ENCODE measurements at places on chromosomes 2 and 18.
A peak's percentile ranks its signal among the peaks of the same experiment; 100 is the strongest.

- DNase-seq, result no peak
Observed at GRCh38 chr2:159712929-159713420, 669 bp downstream of the MARCHF7 start.

DNA sequence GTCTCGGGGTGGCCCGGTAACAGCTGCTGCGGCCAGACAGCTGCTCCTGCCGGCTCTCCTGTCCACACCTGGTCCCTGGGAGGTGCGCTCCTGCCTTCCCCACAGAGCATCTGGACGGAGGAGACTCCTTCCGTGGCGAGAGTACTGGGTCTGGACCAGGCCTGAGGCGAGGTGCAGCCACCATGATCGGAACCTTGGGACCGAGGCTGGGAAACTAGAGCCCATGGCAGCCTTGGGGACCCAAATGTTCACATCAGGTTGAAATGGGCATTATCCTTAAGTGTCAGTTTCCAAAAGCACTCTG lies 628 bp downstream of the GIGYF2 start:
- DNase-seq, result no peak

- DNase-seq, result no peak
Observed at GRCh38 chr2:69576880-69577279, 66.7 kb downstream of the AAK1 start.

- no peak for DNase-seq
Observed at GRCh38 chr2:207749873-207750272, 19.8 kb downstream of the FZD5 start.

DNA sequence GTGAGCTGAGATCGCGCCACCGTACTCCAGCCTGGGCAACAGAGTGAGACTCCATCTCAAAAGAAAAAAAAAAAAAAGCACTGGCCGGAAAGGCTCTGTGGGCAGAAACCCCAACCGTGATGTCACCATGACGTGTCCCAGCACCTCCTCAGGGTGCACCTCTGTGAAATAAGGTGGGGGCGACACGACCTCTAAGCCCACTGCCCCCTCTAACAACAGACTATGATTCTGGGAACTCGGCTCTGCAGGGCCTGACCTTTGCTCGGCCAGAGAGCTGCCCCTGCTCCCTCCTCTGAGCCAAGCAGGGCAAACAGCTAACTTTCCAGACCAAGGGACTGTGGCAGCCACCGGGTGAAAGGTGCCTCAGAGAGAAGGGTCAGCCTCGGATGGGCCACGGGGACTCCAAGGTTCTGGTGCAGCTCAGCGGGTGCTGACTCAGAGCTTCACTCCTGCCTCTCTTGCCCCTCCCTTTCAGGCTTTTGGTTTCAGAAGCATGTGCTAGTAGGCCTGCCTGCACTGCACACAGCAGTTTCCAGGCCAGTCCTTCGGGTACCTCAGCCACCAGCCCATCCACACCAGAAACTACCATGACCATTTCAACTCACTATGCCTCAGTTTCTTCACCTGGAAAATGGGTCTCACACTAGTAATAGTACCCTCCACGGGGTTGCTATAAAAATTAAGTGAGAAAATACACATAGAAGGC lies 8.0 kb downstream of the TMBIM1 start:
- DNase-seq, result peak; percentile 39

GRCh38 chr2:71545572-71546274 lies 92.4 kb downstream of the DYSF start:
- DNase-seq, result peak; percentile 41

DNA sequence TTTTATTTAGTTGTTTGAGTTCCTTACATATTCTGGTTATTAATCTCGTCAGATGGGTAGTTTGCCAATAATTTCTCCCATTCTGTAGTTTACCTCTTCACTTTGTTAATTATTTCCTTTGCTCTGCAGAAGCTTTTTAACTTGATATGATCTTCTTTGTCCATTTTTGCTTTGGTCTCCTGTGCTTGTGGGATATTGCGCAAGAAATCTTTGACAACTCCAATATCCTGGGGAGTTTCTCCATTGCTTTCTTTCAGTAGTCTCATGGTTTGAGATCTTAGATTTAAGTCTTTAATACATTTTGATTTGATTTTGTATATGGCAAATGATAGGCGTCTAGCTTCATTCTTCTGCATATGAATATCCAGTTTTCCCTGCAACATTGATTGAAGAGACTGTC lies 389.2 kb downstream of the LRP1B start:
- no peak for DNase-seq

- DNase-seq, result no peak
Observed at GRCh38 chr2:8999102-8999446, 4.4 kb downstream of the MBOAT2 start.

GRCh38 chr18:2656237-2656980 lies 883 bp downstream of the SMCHD1 start:
- peak; percentile 43 for DNase-seq

GRCh38 chr18:11310476-11311086 lies 161.2 kb upstream of the PIEZO2 start:
- no peak for DNase-seq

DNA sequence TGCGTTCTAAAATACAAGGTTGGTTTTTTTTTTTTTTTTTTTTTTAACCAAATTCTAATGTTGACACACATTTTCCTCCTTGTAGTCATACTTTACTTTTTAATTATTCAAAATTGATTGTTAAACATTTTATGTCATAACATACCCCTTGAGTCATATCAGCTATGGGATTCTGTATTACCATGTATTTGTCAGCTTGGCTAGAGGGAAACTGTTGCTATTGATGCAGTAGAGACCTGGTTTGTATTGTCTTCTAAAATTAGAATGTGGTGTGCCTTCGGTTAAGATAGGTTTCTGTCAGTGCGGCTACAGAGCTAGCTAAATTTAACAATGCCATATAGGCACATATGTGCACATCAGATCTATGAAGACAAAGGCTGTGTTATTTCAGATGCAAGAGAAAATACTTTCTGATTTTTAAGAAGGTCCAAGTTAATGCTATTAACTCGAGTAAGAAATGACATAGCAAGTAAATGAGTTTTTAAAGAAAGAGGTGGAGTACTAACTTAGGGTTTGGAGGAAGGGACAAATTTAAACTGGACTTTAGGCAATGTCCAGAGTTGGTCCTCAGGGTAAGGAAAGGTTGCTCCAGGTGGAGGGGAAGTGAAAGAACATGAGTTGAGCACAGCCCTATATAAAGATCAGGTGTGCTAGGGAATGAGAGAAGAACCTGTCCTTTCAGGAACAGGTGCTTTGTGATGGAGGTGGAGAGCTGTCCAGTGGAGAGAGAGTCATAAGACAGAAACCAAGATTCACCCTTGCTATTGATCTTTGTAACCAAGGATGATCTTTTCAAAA lies 152.3 kb downstream of the PRPF40A start:
- no peak for DNase-seq

DNA sequence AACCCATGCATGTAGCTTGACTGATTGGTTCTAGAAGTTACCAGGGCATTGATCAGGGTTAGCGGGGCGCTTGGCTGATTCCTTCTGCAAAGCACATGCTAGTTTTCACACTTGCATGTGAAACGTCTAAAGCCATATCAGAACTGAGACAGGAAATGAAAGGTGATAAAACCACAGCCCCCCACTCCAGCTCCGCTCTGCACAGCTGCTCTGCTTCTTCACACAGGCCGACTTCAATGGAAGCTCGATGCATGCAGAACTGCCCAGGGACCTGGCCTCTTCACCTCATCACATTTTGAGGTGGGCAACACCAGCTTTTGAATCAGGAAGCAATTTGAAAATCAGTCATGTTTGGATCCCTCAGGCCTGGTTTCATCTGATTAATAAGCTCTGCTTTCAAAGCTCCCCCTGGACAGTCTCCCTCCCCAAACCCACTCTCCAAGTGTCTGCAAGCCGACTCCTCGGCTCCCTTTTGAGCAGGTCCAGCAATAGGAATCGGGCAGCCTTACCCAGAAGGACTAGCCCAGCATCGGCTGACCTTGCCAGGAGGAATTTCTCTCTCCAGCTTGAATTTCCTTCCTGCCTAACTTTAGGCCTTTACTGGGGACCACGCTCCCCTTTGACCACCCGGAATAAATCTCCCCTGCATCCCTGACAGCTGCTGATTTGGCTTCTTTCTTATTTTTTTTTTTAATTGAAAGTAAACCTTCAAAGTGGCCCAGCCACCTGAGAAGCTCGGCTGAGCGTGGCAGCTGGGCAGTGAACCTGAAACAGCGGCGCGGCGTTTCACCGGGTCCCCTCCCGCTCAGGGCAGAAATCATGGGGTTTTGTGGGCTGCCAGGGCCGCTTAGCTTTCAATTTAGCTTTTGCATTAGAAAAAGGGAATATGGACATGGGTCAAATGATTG lies 31.7 kb downstream of the HRH4 start:
- peak; percentile 7 for DNase-seq

GRCh38 chr18:79355433-79356335 lies 40.0 kb upstream of the NFATC1 start:
- no peak for DNase-seq

DNA sequence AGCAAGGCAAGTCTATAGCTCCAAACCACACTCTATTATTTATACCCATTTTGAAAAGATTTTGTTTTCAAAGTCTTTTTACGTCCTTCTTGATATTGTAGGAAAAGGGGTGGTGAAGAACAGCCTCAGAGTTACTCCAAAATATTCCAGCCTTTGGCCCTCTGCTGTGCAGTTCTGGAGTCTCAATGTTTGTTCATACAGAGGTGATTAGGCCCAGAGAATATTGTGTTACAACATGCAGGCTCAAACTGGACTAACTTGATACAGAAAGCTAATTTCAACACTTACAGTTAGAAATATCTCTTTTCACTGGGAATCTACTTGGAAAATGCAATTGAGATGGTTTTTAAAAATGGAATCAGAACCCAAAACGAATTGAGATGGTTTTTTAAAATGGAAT lies 40.4 kb upstream of the SLC25A52 start:
- DNase-seq, result no peak

- no peak for DNase-seq
Observed at GRCh38 chr2:195331129-195331528, 325.9 kb upstream of the SLC39A10 start.

DNA sequence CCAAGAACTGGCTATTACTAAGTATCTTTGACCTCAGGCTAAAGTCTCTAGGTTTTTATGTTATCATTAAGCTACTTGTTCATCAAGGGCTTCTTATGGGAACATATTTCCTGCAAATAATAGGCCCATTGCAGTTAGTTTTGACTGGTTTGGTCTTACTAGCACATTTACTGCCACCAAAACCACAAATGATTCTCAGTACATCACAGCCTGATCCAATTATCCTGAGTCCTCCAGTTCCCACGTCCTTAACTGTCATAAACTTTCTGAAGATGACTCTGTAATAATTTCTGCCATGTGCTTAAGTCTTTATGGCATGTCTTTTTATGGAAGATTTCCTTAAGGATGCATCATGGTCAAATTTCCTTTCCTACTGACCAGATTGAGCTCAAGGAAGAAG lies 123.3 kb upstream of the TANK start:
- DNase-seq, result no peak

GRCh38 chr2:60483401-60483800 lies 70.1 kb downstream of the BCL11A start:
- DNase-seq, result no peak

DNA sequence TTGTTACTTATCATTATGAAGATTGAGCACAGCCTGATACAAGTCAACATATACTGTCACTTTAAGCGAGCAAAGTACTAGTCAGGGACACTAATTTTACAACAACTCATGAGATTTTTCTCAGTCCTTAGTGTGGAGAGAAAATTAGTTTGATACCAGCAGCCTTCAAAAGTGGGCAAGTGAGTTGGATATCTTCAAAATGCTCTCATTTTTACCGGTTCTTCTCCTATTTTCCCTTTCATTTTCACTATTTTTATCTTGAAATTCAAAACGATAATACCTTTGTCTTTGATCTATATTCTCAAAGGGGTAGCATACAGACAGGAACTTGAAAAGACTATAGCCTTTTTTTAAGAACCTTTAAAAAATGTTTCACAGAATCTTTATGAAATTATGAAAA lies 52.0 kb upstream of the UBXN4 start:
- no peak for DNase-seq

DNA sequence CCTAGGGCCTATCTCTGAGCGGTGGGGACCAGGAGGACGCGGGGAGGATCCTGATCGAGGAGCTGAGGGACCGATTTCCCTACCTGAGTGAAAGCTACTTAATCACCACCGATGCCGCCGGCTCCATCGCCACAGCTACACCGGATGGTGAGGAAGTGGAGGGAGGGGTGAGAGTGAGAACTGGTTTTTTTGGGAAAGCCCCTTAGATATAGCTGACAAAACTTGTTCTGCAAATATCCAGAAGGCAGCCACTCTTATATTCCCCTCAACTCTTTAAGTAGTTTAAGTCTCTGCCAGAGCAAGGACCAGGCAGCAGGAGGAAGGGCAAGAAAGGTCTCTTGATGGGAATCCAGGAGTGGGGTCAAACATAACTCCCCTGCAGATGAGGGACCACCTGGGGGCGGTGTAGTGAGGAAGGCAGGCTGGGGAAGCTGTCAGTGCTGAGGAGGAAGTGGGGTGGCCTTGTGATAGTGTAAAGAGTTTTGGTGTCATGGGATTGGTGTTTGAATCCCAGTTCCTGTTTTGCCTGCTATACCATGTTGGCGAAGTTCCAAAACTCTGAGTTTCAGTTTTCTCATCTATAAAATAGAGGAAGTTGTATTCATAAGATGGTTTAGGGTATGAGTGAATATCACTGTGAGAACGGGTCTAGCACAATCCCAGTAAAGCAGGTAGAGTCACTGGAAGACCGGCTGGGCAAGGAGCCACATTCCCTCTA lies 3.4 kb downstream of the NAGK start:
- no peak for DNase-seq

GRCh38 chr2:7911196-7911595 lies 770.7 kb upstream of the ID2 start:
- DNase-seq, result no peak

GRCh38 chr18:25675123-25675850 lies 323.3 kb upstream of the ZNF521 start:
- no peak for DNase-seq

- no peak for DNase-seq
Observed at GRCh38 chr2:171521361-171522051, 768 bp upstream of the CYBRD1 start.

DNA sequence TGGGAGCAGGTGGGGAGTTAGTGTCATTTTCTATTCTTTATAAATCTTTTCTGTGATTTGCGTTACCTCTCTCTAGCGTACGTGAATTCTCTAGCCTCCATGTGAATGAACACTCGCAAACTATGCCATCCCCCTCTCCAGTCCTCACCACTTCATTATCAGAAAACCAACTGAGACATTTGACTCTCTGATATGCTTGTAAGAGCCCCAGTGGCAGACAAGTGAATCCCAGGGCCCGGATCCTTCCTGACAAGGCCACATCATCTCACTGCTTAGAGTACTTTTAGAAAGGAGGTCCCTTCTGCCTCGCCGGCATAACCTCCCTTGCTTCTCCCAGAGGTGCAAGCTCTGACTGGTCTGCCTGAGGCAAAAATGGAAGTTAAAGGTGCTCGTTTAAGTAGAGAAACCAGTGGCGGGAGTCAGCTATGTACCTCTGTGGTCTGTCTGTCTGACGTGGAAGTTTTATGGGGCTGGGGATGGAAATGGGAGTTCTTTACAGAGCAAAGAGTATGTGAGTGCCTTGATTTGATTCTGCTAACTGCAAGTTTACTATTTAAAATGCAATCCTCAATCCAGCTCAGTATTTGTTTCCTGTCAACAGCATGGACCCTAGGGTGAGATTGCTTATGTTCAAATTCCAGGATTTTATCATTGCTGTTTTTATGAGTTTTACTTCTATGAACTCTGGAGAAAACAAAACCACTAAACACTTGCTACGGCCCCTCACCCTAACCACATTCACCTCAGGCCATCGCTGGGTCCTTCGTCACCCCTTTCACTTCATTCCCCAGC lies 114.9 kb upstream of the MSTN start:
- DNase-seq, result no peak

GRCh38 chr2:174800436-174801205 lies 36.3 kb upstream of the CHRNA1 start:
- no peak for DNase-seq

Measured in Caki2 (cell line).